ENCODE measurements at places on chromosomes 7 and 10. TPM values are rescaled to one million over a fixed set of nuclear protein-coding genes. Genes with fewer than 3 reads are reported as not detected.

The PON1 gene
- total RNA-seq: 0.66 TPM

The NPSR1 gene
- total RNA-seq: not detected

The CRHR2 gene
- not detected for total RNA-seq

The SFTPA1 gene
- not detected for total RNA-seq

The UCN3 gene
- total RNA-seq: not detected

The MRPS33 gene
- total RNA-seq: 118 TPM

The FZD1 gene
- 2.7 TPM for total RNA-seq

The NRG3 gene
- total RNA-seq: not detected
